EL (cell line): ENCODE measurements at places on chromosomes 4 and X.

DNA sequence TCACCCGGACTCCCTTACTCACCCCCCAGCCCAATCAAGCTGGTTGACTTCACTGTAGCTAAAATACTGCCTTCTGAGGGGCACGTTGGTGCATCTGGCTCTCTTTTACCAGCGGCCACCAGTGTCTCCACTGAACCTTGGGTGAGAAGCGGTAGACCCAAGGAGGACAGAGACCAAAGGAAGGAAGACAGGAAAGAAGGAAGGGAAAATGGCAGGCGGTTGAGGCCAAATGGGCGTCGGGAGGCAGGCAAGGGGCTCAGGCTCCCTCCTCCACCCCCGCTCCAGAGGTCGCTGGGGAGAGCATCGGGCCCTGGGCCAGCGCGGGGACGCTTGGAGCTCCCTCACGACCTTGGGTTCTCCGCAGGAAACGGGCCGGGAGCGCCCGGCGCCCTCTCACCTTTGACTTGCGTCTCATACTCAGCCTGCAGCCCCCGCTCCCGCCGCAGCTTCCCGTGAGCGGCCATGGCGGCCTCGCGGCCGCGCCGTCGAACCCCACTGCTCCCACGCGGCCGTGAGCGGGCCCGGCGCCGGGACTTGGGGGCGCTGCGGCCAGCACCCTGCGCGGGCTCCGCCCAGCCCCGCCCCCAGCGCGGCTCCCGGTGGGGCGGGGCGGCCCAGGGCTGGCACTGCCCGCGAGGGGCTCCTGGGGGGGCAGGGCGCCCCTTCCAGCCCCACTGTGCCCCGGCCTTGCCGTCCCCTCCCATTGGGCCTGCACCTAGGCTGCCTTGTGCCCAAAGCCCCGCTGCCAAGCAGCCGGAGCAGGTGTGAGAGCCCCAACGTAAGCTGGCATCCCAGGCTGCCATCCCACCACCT lies at the start of gene ARHGAP4:
TSS of gene ARHGAP4 (minus strand) at position 526 of the 813 bp plus-strand sequence. CDS start at position 464, 62 bp downstream.
- DNase-seq, result no peak

- no peak for DNase-seq
Observed at GRCh38 chrX:20320461-20321159, 53.9 kb upstream of the RPS6KA3 start.

- DNase-seq, result no peak
Observed at GRCh38 chr4:8904666-8905065, 33.0 kb upstream of the HMX1 start.

GRCh38 chr4:128468123-128468989 lies 180.7 kb upstream of the PGRMC2 start:
- peak; percentile 90 for DNase-seq

- no peak for DNase-seq
Observed at GRCh38 chr4:10011277-10011676, 10.0 kb downstream of the SLC2A9 start.

- DNase-seq, result peak; percentile 99
Observed at GRCh38 chr4:183348706-183349659, 26.8 kb upstream of the CLDN24 start.
